HuH-7.5 (cell line): ENCODE measurements at places on chromosomes 4 and X.

GRCh38 chrX:150362599-150363481 is at the start of gene MAMLD1:
Gene MAMLD1 (plus strand): TSS chrX:150363317. CDS start chrX:150445517, 82,200 bp downstream.
- DNase-seq, result no peak

- DNase-seq, result no peak
Observed at GRCh38 chrX:31222946-31223345, 151.1 kb upstream of the FTHL17 start.

DNA sequence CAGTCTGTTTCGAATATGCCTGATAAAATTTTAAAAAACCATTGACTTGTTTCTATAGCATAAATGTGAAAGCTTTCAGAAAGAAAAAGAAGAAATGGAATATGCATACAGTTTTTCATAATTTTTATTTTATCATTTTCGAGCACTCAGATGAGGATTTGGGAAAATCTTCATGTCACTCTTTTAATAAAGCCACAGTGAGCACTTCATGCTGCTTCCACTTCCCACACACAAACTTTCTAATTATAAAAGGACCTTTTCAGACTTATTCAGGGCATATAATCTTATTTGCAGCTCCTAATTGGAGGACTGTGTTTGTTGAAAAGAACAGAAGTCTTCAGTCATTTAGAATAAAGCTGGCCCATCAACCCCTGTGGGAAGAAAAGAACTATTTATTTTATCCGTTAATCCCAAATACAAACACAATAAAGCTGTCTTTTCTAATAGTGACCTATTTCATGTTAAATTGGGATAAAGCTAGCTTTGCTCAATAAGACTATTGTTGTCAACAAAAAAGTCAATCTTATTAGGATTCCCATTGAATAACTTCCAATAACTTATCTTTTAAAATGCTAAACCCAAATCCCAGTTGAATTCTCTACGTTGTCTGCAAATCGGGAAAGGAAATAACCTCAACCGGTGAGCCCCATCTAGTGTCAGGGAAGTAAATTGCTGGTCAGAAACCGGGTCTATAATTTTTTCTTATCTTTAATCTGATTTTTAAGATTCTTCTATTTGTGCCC is 211.5 kb downstream of the PDGFRA start:
- DNase-seq, result no peak

DNA sequence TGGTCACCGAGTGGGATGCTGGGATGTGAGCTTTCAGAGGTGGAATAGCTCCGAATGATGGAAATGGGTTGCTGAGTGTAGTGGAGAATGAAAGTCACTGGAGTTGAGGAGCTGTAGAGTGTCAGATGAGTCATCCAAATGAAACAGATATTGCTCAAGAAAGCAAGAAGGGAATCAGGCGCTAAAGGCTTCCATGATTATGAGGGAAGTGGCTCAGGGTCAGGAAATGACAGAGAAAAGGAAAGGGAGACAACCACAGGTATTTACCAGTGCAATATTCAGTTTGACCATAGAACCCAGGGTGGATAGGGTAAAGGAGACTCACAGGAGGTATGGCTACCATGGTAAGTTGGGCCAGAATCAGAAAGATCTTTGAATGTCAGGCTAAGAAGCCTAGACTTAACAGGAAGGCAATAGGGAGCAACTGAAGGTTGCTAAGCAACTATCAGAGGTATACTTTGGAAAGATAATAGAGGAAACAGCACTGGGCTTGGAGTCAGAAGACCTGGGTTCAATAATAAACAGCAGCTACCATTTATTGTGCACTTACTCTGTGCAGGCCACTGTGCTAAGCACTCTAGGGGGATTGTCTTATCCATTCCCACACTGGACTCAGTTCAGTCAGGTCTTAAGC is 11.7 kb downstream of the LAS1L start:
- no peak for DNase-seq

- no peak for DNase-seq
Observed at GRCh38 chr4:8311101-8312068, 41.8 kb downstream of the HTRA3 start.

DNA sequence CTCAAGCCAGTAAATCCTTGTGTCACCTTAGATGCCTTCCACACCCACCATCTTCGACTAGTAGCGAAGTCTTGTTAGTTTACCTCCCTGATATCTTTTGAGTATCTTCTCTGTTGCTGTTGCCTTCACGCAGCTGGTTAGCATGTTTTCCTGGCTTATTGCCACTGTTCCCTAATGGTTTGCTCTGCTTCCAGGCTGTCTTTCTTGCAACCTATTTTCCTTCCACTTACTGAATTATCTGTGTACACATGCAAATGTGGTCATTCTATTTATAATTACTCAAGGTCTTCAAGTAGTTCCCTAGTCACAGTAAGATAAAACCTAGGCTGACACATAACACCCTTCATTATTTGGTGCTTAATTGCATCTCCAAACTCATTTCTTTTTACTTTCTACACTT is 89.5 kb downstream of the UGT8 start:
- DNase-seq, result no peak
